ENCODE measurements at places on chromosomes 12 and 14. TPM values are rescaled to one million over a fixed set of nuclear protein-coding genes. Genes with fewer than 3 reads are reported as not detected.
A peak's percentile ranks its signal among the peaks of the same experiment; 100 is the strongest.

Gene ACOT6
- total RNA-seq, result not detected

Gene PTPRR
- total RNA-seq, result 1.3 TPM

GRCh38 chr12:107200394-107200793, 107.0 kb upstream of the CRY1 start:
- peak; percentile 64 for DNase-seq

GRCh38 chr12:25458047-25458552, 95.0 kb downstream of the LMNTD1 start:
- peak; percentile 82 for DNase-seq

DNA sequence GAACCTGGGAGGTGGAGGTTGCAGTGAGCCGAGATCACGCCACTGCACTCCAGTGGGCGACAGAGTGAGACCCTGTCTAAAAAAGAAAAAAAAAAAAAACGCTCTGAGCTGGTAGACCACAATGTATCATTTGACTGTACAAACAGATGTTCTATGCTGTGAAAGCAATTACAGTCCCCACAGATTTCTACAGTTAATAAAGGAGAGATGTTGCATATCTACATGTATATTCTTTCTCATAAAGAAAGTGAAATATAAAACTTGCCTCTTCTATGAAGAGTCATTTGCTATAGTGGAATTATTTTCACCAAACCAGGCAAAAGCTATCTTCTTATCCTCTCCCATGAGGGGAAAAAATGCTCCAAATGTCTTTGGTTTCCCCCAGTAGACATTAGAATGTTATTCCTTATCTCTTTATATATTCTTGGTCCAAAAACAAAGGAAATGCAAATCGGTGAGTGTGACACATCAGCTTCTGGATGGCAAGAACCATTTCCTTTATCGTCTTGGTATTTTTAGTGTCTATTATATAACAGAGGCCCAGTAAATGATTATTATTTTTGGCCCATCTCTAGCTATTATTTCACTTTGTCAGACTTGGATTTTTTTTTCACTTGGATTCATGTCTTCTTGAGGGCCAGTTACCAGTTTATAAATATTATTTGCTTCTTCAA, 230.4 kb downstream of the SSPN start:
- no peak for DNase-seq

- no peak for DNase-seq
These were observed 33.4 kb upstream of the TMTC1 start for GRCh38 chr12:29816874-29817725.

- DNase-seq, result no peak
These were observed 3.7 kb upstream of the ZNF384 start for GRCh38 chr12:6692888-6693287.

GRCh38 chr14:73269729-73270531, 32.6 kb downstream of the PAPLN start:
- no peak for DNase-seq

DNA sequence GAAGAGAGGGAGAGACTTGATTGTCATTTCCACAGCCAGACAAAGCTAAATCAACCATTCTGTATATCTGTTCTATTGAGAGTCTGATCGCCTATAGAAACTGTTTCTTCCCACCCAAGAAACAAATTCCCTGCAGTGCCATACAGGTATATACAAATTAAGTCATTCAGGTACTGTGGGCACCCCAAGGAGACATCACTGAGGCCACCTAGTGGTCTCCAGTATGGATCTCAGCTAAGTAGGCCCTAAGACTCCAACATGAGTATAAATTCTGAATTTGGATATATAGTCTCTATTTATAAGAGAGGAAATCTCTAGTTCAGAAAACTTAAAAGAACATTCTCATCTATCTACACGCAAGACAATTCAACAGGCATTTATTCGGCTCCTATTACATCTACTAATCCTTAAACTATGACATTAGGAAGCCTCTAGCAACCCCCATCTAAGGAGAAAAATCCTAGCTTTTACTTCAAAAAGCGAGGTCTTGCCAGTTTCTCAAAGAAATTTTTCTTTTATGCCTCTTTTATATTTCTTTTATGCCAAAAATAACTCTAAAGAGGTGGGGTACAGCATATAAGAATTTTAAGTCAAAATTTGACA, 62.6 kb downstream of the DCAF5 start:
- DNase-seq, result peak; percentile 19

GRCh38 chr12:78081590-78082314, 251.1 kb downstream of the NAV3 start:
- DNase-seq, result no peak

GRCh38 chr14:22483863-22484593, 105.0 kb downstream of the DAD1 start:
- no peak for DNase-seq

Data from H4 (cell line).